ENCODE measurements at places on chromosomes 2 and 18.
A peak's percentile ranks its signal among the peaks of the same experiment; 100 is the strongest.

DNA sequence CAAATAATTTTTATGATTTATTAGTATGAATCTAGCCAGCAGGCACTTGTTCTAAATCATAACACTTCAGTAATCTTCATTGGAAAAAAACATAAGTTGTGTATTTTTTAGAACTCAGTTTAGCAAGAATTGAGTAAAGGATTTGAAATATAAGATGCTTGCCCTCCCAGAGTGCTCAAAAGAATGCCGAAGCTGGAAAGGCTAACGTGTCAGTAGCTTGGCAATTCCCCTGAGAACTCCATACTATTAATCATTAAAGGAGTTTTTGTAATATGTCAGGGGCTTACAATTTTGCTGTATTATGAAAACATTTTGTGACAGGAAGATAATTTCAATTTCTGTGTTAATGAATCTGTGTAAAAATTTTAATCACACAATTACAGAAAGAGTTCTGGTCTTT is 122.7 kb downstream of the GULP1 start:
- H3K4me1 ChIP-seq = no peaks in the 10 kb centered on the region
- H3K4me3 ChIP-seq = no peak overlapping the region
- H3K27ac ChIP-seq = no peak overlapping the region
- no peaks in the 10 kb centered on the region for H3K27me3 ChIP-seq
- no peak for DNase-seq

DNA sequence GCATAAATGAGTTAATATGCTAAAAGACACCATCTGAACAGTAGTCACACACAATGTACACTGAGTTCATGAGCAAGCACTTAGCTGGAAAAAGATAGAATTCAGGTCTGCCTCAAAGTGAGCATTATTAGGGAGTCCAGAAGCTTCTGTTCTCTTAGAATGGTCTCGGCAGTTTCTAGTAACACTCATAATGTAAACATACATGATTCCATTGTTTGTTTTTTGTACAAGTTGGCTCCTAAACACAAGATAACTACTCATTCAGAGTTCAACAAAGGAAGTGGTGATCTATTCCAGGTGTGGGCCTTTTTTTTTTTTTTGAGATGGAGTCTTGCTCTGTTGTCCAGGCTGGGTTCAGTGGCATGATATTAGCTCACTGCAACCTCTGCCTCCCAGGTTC is 66.2 kb downstream of the ESCO1 start:
- H3K27me3 ChIP-seq = no peaks in the 10 kb centered on the region
- peaks cover 1% of the 10 kb centered on the region for H3K36me3 ChIP-seq
- DNase-seq = no peak
- H3K4me3 ChIP-seq = no peak overlapping the region
- no peak overlapping the region for H3K27ac ChIP-seq

DNA sequence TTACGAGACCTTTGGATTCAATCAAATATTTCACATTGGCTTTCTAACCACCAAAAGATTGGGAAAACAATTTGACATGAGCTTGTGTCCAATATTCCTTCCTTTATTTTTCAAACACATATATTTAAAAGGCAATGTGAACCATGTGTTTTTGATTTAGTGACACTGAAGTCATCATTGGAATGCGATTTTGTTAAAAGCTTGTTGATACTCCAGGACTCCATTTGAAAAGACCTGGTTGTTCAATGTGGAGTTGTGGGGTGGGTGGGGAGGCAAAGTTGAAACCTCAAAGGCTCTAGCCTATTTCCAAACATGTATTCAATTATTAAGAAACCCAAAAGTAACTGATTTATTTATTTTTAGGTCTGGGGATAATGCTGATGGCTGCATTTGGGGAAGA is 114.1 kb upstream of the TRIB2 start:
- no peak overlapping the region for H3K4me3 ChIP-seq
- DNase-seq = no peak
- no peaks in the 10 kb centered on the region for H3K27me3 ChIP-seq
- no peak overlapping the region for H3K27ac ChIP-seq
- H3K36me3 ChIP-seq = no peaks in the 10 kb centered on the region

DNA sequence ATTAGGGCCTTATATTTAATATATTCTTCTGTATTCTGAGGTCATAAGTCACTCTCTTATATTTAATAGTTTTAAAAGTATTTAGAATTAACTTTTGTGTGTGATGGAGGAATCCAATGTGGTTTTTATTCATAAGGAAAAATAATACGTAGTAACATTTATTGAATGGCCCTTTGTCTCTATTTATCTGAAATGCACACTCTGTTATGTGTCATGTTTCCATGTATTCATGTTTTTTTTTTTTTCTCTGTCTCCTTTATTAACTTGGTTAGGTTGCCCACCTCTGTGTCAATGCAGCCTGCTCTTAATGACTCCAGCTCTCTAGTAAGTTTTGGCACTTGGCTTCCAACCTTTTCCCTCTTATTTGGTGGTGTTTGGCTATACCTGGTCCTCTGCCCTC is 33.8 kb downstream of the RNF144A start:
- H3K4me1 ChIP-seq = no peaks in the 10 kb centered on the region
- no peaks in the 10 kb centered on the region for H3K27me3 ChIP-seq
- no peak overlapping the region for H3K4me3 ChIP-seq
- no peak overlapping the region for H3K27ac ChIP-seq

DNA sequence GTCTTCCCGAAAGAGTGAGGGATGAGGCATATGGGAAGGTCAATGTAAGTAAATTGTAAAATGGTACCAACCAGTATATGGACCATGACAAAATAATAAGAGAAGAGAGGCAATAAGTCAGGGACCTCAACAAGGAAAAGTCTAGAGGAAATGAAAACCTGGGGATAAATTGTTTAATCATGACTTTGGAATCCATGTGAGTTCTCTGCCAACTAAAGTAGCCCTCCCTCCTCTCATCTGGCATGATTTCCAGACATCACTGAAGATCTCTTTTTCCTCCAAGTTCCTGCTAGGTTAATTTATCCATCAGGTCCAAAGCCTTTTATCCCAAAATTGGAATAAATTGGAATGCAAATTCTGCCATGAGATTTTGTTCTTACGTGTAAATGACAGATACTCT is 417.9 kb downstream of the NRXN1 start:
- H3K36me3 ChIP-seq = no peaks in the 10 kb centered on the region
- H3K27me3 ChIP-seq = no peaks in the 10 kb centered on the region
- no peak for DNase-seq
- no peaks in the 10 kb centered on the region for H3K4me1 ChIP-seq

- no peaks in the 10 kb centered on the region for H3K4me1 ChIP-seq
- no peak for DNase-seq
- no peak overlapping the region for H3K4me3 ChIP-seq
- H3K27ac ChIP-seq = no peak overlapping the region
These were observed 292.4 kb upstream of the PXDN start for GRCh38 chr2:2036686-2037085.

DNA sequence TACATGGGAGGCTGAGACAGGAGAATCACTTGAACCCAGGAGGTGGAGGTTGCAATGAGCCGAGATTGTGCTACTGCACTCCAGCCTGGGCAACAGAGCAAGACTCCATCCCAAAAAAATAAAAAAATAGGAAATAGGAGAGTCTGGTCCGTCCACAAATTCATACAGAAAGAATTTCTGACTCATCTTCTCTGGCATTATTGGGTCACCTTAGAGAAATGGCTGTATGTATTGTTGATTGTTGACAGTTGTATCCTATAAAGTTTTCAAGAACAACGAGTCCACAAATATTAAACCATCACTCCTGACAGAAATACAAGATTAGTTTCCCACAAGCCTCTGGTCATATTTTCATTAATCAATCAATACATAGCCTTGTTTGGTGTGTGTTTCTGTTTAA is 20.4 kb downstream of the RBM43 start:
- H3K4me1 ChIP-seq = no peaks in the 10 kb centered on the region
- no peak for DNase-seq
- no peak overlapping the region for H3K4me3 ChIP-seq
- H3K36me3 ChIP-seq = no peaks in the 10 kb centered on the region
- no peaks in the 10 kb centered on the region for H3K27me3 ChIP-seq

DNA sequence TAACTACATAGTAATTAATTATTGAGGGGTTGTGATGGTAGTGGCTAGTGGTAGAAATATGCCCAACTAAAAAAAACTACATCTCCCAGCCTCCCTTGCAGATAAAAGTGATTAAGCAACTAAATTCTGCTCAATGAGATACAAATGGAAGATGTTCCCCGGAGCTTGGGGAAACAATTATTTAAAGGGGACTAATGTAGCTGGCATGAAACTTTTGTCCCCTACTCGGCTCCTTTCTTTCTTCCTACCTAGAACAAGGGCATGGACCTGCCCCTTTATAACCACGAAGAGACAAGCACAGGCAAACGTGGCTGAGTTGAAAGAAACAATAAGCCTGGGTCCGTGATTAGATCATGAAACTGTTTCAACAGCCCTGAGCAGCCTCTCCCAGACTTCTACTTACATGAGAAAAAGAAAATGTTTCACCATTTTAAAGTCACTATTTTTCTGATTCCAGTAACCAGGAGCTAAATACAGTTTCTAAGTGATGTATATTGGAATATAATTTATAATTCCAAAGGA is 236.9 kb downstream of the SCG2 start:
- no peak overlapping the region for H3K4me3 ChIP-seq
- H3K4me1 ChIP-seq = no peaks in the 10 kb centered on the region
- H3K27ac ChIP-seq = no peak overlapping the region
- DNase-seq = no peak

GRCh38 chr2:148541792-148542191 is 102.8 kb upstream of the EPC2 start:
- H3K36me3 ChIP-seq = no peaks in the 10 kb centered on the region
- no peak for DNase-seq
- H3K27ac ChIP-seq = no peak overlapping the region
- H3K4me1 ChIP-seq = no peaks in the 10 kb centered on the region

- no peaks in the 10 kb centered on the region for H3K4me1 ChIP-seq
- no peak overlapping the region for H3K27ac ChIP-seq
- H3K36me3 ChIP-seq = no peaks in the 10 kb centered on the region
These were observed 567.6 kb downstream of the PLCL1 start for GRCh38 chr2:198371921-198372543.

- no peaks in the 10 kb centered on the region for H3K27me3 ChIP-seq
- no peak overlapping the region for H3K27ac ChIP-seq
- H3K36me3 ChIP-seq = no peaks in the 10 kb centered on the region
- no peak for DNase-seq
- no peak overlapping the region for H3K4me3 ChIP-seq
- H3K4me1 ChIP-seq = no peaks in the 10 kb centered on the region
These were observed 39.4 kb upstream of the ZNF397 start for GRCh38 chr18:35201256-35201931.

- no peak for DNase-seq
- peaks cover 3% of the 10 kb centered on the region for H3K4me1 ChIP-seq
- no peaks in the 10 kb centered on the region for H3K36me3 ChIP-seq
- H3K27ac ChIP-seq = peak overlapping the region; percentile 59
These were observed 131.4 kb upstream of the MAPRE2 start for GRCh38 chr18:34909637-34910364.
